ENCODE measurements at places on chromosomes 5 and 9.

- no peak overlapping the region for H3K27ac ChIP-seq
- no peak for DNase-seq
- H3K36me3 ChIP-seq: no peaks in the 10 kb centered on the region
- H3K27me3 ChIP-seq: peaks cover 18% of the 10 kb centered on the region
Observed at GRCh38 chr5:174008922-174009321, 20.0 kb downstream of the C5orf47 start.

- H3K27ac ChIP-seq: no peak overlapping the region
- no peaks in the 10 kb centered on the region for H3K27me3 ChIP-seq
- DNase-seq: no peak
- H3K36me3 ChIP-seq: peaks cover 10% of the 10 kb centered on the region
- peaks cover 52% of the 10 kb centered on the region for H3K4me1 ChIP-seq
Observed at GRCh38 chr9:20566401-20566800, 55.9 kb downstream of the MLLT3 start.

GRCh38 chr9:100731038-100731556 is 153.2 kb downstream of the CAVIN4 start:
- no peaks in the 10 kb centered on the region for H3K27me3 ChIP-seq
- no peak overlapping the region for H3K27ac ChIP-seq

- no peaks in the 10 kb centered on the region for H3K36me3 ChIP-seq
- H3K27me3 ChIP-seq: no peaks in the 10 kb centered on the region
- no peak for DNase-seq
- H3K4me3 ChIP-seq: no peak overlapping the region
Observed at GRCh38 chr5:82777106-82777505, 300.1 kb downstream of the TMEM167A start.

DNA sequence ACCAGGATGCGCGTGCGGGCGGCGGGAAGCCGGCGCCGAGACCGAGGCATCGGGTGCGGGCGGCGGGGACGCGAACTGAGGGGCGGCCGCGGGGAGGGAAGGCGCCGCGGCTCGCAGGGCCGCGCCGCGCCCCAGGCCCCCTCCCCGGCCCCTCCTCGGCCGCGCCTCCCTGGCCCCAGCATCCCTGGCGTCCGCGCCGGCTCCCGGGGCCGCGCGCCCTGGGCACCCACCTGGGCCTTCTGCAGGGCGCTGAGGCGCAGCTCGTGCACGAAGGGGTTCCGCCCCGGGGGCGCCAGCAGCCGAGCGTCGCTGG is 324 bp downstream of the LPCAT1 start:
- H3K36me3 ChIP-seq: peaks cover 20% of the 10 kb centered on the region
- H3K27me3 ChIP-seq: no peaks in the 10 kb centered on the region
- H3K27ac ChIP-seq: no peak overlapping the region
- H3K4me1 ChIP-seq: peaks cover 37% of the 10 kb centered on the region
- no peak for DNase-seq

DNA sequence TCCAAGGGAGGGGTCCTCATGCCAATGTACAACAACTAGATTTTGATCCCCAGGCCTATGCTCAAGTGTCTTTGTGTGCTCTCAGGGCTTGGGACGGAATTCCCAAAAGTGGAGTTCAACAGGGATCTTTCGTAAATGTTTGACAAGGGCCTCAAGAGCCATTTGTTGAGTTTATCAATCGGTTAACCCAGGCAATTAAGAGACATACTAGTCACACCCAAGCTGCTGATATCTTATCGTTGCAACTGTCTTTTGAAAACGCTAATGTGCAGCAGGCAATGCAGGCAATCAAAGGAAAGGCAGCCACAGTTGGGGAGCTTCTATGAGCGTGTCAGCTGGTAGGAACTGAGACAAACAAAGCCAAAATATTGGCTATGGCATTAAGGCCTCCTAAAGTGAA is 161.2 kb downstream of the CPLANE1 start:
- peaks cover 9% of the 10 kb centered on the region for H3K36me3 ChIP-seq
- H3K4me1 ChIP-seq: no peaks in the 10 kb centered on the region
- no peaks in the 10 kb centered on the region for H3K27me3 ChIP-seq

- H3K4me3 ChIP-seq: no peak overlapping the region
- H3K4me1 ChIP-seq: no peaks in the 10 kb centered on the region
- DNase-seq: no peak
- H3K27me3 ChIP-seq: no peaks in the 10 kb centered on the region
Observed at GRCh38 chr9:1353291-1353690, 303.1 kb downstream of the DMRT2 start.

- DNase-seq: no peak
- no peaks in the 10 kb centered on the region for H3K4me1 ChIP-seq
- H3K4me3 ChIP-seq: no peak overlapping the region
- no peaks in the 10 kb centered on the region for H3K36me3 ChIP-seq
Observed at GRCh38 chr5:107088907-107089306, 581.8 kb downstream of the EFNA5 start.

GRCh38 chr9:89883401-89884341 is 278.9 kb downstream of the GADD45G start:
- no peak overlapping the region for H3K4me3 ChIP-seq
- H3K36me3 ChIP-seq: no peaks in the 10 kb centered on the region
- H3K4me1 ChIP-seq: no peaks in the 10 kb centered on the region

DNA sequence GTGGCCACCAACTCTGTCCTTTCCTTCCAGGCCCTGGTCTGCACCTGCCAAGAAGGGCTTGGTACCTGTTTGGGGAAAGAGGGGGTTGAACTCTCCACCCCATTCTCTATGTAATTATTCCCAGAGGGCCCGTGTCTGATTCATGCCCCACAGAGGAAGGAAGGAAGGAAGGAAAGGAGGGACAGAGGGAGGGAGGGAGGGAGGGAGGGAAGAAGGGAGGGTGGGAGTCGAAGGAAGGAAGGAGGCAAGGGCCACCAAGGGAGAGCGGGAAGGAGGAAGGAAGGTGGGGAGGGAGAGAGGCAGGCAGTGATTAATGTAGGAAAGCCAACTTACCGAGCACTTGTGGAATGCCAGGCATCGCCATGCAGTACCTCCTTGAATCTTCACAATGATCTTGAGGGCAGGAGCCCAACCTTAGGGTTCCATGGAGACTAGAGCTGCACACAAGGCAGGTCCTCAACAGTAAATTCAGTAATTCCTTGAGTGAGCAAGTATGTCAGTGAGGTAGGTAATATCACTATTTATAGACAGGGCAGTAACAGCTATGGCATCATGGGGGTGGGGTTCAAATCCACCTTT is 75.8 kb downstream of the FGF18 start:
- no peaks in the 10 kb centered on the region for H3K4me1 ChIP-seq
- no peak overlapping the region for H3K27ac ChIP-seq
- peaks cover 6% of the 10 kb centered on the region for H3K27me3 ChIP-seq
- no peaks in the 10 kb centered on the region for H3K36me3 ChIP-seq
- H3K4me3 ChIP-seq: no peak overlapping the region

DNA sequence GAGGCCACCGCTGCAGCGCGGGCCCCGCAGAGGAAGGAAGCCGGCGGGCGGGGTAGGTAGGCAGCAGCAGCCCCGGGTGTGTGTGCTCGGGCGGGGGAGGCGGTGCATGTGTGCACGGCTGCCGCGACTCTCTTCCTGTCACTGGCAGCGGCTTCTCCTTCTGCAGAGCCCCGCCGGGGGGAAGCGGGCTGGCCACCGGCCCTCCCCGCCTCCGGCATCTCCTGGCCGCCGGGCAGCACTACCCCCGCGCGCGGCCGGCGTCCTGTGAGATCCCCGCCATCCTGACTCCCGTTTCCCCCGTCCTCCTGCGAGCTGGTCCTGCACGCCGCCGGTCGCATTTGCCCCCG is 315 bp downstream of the PIK3R1 start:
- H3K4me3 ChIP-seq: peak overlapping the region; percentile 86
- peaks cover 37% of the 10 kb centered on the region for H3K36me3 ChIP-seq
- H3K27me3 ChIP-seq: no peaks in the 10 kb centered on the region

GRCh38 chr5:150361301-150361700 is 3.8 kb downstream of the TCOF1 start:
- peaks cover 38% of the 10 kb centered on the region for H3K36me3 ChIP-seq
- no peak overlapping the region for H3K27ac ChIP-seq
- no peaks in the 10 kb centered on the region for H3K27me3 ChIP-seq
- peaks cover 42% of the 10 kb centered on the region for H3K4me1 ChIP-seq

GRCh38 chr5:110716247-110717245 is 9.9 kb downstream of the TMEM232 start:
- no peak for DNase-seq
- H3K36me3 ChIP-seq: no peaks in the 10 kb centered on the region
- peaks cover 13% of the 10 kb centered on the region for H3K27me3 ChIP-seq
- H3K4me3 ChIP-seq: no peak overlapping the region
- H3K27ac ChIP-seq: no peak overlapping the region

- no peaks in the 10 kb centered on the region for H3K4me1 ChIP-seq
- no peak overlapping the region for H3K27ac ChIP-seq
- no peak overlapping the region for H3K4me3 ChIP-seq
Observed at GRCh38 chr5:124236361-124237205, 509.9 kb downstream of the ZNF608 start.

DNA sequence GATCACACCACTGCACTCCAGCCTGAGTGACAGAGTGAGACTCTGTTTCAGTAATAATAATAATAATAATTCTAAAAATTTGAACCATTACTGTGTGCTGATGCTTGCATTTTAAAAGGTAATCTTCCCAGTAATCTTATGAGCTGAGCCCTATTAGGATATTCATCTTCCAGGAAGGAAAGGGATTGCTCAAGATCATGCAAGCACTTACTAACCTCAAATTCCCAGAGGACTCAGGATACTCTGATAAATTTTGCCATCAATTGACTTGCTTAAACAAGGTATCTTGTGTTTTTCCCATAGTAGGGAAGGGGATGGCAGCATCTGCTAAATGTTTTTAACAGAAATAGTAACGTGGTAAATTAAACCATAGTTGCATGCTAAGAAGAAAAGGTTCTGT is 176.4 kb upstream of the MRPS30 start:
- no peaks in the 10 kb centered on the region for H3K36me3 ChIP-seq
- no peaks in the 10 kb centered on the region for H3K27me3 ChIP-seq
- no peak overlapping the region for H3K27ac ChIP-seq
- H3K4me3 ChIP-seq: no peak overlapping the region
- no peak for DNase-seq
- H3K4me1 ChIP-seq: no peaks in the 10 kb centered on the region

DNA sequence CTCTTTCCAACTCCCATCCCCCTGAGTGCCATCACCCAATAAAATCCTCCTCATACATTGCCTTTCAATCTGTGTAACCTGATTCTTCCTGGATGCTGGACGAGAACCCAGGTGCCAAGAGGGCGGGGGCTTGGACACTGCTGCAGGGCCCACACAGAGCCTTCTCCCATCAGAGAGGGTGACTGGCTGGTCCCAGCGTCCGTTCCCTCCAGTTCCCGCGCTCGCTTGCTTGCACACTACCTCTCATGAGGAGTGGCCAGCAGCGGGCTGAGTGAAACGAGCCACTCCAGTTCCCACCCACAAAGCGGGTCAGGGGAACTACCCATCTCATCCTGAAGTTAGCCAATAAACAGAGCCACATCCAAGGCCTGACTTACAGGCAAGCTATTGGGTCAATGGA is 602.6 kb upstream of the ADAMTS16 start:
- no peaks in the 10 kb centered on the region for H3K27me3 ChIP-seq
- no peak overlapping the region for H3K27ac ChIP-seq
- H3K36me3 ChIP-seq: no peaks in the 10 kb centered on the region
- H3K4me1 ChIP-seq: no peaks in the 10 kb centered on the region
- DNase-seq: no peak

GRCh38 chr9:110432253-110432652 is 94.6 kb upstream of the TXNDC8 start:
- no peak overlapping the region for H3K27ac ChIP-seq
- no peaks in the 10 kb centered on the region for H3K36me3 ChIP-seq
- DNase-seq: no peak

DNA sequence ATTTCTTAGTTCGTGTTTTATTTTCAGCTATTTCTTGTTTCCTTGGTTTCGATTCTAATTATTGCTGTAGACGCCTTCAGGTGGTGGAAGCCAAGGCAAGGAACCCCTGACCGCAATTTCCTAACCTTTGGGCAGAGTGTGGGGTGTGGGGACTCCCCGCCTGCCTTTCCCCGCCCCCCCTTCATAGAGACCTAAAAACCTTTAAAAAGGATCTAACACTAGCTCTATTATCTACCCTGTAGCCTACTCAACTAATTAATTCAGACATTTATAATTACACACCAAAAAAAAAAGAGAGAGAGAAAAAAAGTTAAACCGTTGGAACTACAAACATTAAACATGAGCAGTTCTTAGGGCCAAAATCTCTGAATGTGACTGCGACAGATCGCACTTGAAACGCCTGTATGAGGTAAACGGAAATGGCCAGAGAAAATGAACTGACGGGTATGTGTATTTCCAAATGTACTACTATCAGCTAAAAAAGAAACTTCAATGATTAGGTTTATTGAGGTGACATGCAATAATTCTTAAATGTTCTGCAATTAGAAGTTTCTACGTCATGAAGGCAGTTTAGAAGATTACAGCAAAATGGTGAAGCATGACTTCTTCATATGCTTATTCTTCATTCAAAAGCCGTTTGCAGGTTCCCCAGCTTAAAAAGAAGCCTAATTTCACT is 19.0 kb upstream of the FER start:
- H3K4me1 ChIP-seq: peaks cover 24% of the 10 kb centered on the region
- peak overlapping the region; percentile 77 for H3K4me3 ChIP-seq
- H3K36me3 ChIP-seq: peaks cover 1% of the 10 kb centered on the region

DNA sequence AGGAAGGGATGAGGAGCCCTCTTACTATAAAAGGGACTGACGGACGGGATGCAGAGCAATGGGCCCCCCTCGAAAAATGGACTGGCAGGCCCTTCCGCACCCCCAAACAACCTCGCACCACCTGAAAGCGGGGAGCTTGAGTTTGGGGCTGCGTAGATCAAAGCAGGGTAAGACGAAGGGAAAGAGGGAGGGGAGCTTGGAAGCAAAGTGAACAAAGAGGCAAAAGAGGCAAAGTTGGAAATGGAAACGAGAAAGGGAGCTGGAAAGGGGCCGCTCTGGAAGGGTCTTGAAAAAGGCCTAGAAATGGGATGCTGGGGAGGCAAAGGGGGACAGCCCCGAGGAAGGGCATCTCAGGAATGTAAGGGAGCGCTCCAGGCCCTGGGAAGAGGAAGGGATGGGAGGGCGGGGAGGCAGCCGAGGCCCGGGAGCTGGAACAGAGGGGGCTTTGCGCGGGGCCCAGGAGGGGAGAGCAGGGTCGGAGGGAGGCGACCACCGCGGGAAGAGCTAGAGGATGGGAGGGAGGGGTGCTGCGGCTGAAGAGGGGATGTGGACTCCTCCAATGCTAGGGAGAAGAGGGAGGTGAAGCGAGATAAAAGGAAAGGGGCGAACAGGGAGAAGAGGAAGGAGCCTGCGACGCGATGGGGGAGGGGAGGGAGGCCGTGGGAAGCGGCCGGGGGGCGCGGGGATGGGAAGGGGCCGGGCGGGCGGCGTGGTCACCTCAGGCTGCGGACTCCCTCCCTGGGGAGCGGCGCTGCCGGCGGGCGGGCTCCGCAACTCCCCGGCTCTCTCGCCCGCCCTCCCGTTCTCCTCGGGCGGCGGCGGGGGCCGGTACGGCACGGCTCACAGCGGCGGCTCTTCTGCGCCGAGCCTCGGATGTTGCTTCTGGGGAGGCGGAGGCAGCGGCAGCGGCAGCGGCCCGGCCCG is 577 bp downstream of the RNF145 start:
- peaks cover 43% of the 10 kb centered on the region for H3K4me1 ChIP-seq
- no peak for DNase-seq
- no peaks in the 10 kb centered on the region for H3K27me3 ChIP-seq
- H3K27ac ChIP-seq: peak overlapping the region; percentile 99
- peaks cover 18% of the 10 kb centered on the region for H3K36me3 ChIP-seq
- H3K4me3 ChIP-seq: peak overlapping the region; percentile 98

- no peaks in the 10 kb centered on the region for H3K36me3 ChIP-seq
- peaks cover 12% of the 10 kb centered on the region for H3K27me3 ChIP-seq
- H3K27ac ChIP-seq: no peak overlapping the region
Observed at GRCh38 chr5:147240266-147240985, 5.6 kb downstream of the STK32A start.

- H3K36me3 ChIP-seq: no peaks in the 10 kb centered on the region
- H3K27ac ChIP-seq: no peak overlapping the region
- peaks cover 27% of the 10 kb centered on the region for H3K27me3 ChIP-seq
- no peak overlapping the region for H3K4me3 ChIP-seq
Observed at GRCh38 chr5:55897905-55898304, 46.7 kb downstream of the IL31RA start.
